ENCODE measurements at places on chromosomes 11 and 22.

GRCh38 chr11:104967534-104968354 is 630 bp downstream of the CASP4 start:
- DNase-seq: no peak

DNA sequence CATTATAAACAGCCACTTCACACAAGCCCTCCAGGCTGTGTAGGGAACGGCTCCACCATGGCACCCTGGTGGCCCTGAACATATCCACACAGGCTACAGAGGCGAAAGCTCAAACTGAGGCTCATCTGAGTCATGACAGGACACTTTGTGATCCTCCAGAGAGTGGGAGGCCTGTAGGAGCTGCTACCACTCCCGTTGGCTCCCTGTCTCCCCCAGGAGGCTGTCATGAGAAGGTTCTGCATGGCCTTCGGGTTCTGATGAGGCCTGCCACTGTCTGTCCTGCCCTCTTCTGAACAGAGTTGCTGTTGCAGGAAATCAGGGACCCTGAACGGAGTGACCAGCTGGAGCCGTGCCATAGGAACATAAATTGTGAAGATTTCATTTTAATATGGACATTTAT is 23.8 kb upstream of the ALDH3B2 start:
- no peak for DNase-seq

GRCh38 chr22:36409911-36410756 is 22.4 kb upstream of the MYH9 start:
- DNase-seq: peak; percentile 68

GRCh38 chr22:37258005-37258752 is 14.1 kb upstream of the RAC2 start:
- no peak for DNase-seq

GRCh38 chr11:4496557-4497248 is 14.3 kb downstream of the OR52K1 start:
- DNase-seq: no peak

DNA sequence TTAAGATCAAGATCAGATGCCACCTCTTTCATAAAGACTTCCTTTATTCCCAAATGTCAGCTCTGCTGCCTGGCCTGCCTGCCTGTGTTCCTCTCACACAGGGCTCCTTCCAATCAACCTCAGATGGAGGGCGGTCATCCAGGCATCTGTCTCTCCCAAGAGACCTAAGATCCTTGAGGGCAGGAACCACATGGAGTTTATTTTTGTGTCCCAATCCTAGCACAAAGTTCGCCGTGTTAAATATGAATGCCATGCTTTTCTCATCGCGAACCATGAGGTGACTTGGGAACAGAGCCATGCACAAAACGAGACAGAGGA is 72.7 kb upstream of the ARFGAP3 start:
- no peak for DNase-seq

- no peak for DNase-seq
Measured at GRCh38 chr22:35752006-35752862, 34.6 kb downstream of the APOL5 start.

DNA sequence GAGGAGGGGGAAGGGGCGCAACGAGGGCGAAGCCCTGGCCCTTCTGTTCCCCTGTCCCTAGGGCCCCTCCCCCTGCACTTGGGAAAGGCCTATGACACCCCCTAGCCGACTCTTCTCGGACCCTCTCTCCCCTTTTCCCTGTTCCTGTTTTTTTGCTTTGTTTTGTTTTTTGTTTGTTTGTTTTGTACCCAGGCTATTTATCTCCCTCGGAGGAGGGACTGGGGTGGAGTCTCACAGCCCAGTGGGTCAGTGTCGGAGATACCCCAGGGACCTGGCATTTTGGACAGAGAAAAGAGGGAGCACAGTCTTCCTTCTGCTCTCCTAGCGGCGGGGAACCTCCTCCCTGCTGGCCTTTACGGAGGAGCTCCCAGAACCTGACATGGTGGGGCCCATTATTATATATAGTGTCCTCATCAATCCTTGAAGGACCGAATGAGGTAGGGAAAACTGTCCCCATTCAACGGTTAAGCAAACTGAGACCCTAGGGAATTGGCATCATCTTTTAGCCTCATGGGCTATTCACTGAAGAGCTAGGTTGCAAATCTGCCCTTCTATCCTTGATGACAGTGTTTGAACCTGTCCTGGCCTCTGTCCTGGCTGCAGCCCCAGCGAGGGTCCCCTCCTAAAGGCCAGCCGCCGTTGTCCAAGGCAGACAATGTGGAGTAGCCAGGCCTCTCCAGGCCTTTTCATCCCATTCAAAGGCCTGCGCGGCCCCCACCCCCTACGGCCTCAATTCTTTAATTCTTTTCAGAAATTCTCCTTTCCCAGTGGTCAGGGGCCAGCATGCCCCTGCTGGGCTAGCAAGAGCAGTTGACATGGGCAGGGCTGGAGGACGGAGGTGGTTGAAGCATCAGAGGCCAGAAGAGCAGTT is 911 bp downstream of the EMID1 start:
- no peak for DNase-seq

GRCh38 chr11:93905384-93905783 is 55.0 kb upstream of the VSTM5 start:
- DNase-seq: no peak

DNA sequence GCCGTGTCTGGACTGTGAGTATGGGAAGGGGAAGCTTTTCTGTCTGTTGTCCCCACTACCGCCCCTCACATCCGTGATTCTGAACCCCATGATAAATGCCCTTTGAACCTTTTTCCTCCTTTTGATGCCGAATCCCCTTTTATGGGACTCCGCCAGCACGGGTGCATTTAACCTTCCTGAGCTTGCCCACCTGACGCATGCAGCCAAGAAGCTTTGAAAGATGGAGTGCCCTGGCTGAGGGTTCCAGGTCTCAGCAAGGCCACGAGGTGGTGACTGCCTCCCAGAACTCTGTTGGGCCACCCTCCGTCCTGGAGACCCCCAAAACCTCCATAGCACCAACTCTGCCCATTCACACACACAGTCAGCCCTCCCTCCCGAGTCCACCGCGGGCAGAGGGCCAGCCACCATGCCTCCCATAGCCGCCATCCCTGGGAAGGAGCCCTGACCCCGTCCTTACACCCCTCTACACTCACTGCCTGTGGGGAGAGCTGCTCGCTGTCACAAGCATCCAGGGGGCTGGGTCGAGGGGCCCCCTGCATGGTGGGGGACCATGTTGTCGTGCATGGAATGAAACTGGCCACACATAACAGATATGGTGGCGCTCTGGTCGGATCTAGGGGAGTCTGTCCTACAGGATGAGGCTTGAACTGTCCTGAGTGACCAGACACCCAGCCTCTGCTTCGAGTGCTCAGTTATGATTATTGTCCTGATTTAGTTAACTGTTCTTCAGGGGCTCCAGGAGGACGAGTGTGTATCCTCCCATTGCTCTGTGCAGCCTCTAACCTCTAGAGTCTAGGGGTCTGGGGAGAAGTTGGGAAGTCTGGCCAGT is 822 bp upstream of the COMT start:
- DNase-seq: no peak

DNA sequence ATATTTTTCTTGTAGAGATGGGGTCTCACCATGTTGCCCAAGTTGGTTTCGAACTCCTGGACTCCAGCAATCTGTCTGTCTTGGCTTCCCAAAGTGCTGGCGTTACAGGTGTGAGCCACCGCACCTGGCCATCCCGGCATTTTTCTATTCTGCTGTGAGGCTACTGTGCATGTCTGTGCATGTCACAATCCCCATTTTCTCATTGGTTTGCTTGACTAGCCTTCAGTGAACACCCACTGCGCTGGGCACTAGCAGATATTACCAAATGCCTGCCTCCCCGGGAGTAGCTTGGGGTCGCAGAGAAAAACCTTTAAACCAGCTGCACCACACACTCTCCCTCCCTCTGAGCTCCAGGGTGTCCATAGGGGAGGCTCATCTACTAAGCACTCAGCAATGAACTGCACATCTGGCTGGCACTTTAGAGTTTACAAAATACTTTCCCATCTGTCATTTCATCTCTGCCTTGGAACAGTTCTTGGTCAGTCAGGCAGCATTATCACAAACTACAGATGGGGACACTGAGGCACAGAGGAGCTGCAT is 4.9 kb downstream of the CSNK1E start:
- DNase-seq: no peak

GRCh38 chr22:27845644-27846043 is 44.1 kb upstream of the MN1 start:
- no peak for DNase-seq

DNA sequence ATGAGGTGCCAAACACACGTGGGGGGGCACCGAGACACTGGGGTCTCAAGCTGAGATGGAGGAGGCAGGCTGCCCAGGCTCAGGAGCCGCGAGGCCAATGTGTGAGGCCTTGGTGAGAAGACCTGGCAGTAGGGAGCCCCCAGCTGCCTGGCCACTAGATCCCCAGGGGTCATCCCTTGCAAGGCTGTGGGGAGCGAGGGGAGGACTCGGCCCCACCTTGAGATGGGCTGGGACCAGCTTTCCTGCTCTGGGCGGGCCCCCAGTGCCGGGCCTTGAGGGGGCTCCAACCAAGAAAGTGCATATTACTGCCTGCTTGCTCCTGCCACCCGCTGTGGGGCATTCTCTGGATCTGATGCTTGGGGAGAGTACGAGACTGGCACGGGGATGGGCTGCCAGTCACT is 107.0 kb downstream of the CTTN start:
- DNase-seq: no peak

- DNase-seq: peak; percentile 19
Measured at GRCh38 chr11:3092603-3093141, 35.4 kb upstream of the CARS1 start.

- no peak for DNase-seq
Measured at GRCh38 chr11:119062779-119063178, 4.8 kb upstream of the VPS11 start.

- no peak for DNase-seq
Measured at GRCh38 chr11:9182180-9182871, 82.8 kb downstream of the DENND5A start.

DNA sequence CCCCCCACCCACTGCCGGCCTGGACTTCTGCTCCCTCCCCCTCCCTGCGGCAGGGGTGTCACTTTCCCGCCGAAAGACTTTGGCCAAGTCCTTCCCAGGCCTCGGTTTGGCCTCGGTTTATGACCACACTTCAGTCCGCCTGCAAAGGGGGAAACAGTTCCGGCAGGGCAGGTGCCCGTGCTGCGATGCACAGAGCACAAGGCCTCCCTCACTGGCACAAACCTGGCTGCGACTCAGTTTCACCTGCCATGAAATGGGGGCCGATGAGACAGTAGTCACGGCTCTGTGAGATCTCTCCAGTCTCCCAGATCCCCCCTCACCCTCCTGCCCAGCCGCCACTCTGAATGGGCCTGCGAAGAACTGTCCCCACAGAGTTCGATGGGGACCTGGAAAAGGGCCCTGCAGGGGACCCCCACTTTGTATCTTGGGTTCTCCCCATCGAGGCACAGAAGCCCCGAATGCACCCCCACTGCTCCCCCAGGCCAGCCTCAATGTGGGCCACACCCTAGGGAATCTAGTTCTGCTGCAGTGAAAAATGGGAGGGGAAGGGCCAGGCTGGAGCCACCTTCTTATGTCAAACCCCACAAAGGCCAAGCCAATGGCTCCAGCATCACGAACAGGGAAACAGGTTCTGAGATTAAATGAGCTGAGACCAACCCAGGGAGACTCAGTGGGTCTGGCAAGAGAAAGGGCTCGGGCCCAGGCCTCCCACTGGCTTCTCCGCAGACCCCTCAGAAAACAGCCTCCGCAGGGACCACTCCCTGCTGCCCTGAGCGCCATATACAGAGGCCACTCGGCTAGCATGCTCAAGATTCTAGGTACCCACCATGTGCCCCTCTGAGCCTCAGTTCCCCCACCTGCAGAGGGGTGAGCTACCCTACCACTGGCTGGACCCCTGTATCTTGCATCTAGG is 29.0 kb downstream of the ARVCF start:
- DNase-seq: no peak

GRCh38 chr11:1373536-1374214 is 16.1 kb upstream of the BRSK2 start:
- DNase-seq: no peak

GRCh38 chr11:110311783-110312579 is 15.6 kb upstream of the RDX start:
- DNase-seq: no peak

DNA sequence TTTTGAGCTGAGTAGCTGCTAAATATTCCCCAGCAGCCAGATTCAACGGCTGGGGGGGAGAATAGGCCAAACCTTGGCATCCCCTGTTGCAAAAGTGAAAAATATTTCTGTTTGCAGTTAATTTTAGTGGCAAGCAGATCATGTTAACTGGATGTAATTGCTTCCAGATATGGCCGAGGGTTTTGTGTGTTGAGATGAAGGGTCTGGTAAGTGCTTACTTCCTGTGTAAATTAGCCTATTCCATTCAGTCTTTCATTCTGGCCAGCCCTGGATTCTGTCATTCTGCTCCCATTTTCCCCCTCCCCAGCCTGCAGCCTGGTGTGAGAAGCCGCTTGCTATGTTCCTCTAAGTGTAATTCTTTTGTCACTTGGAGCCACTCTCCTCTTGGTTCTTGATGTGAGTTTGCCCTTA is 17.4 kb downstream of the ZBTB16 start:
- DNase-seq: no peak

DNA sequence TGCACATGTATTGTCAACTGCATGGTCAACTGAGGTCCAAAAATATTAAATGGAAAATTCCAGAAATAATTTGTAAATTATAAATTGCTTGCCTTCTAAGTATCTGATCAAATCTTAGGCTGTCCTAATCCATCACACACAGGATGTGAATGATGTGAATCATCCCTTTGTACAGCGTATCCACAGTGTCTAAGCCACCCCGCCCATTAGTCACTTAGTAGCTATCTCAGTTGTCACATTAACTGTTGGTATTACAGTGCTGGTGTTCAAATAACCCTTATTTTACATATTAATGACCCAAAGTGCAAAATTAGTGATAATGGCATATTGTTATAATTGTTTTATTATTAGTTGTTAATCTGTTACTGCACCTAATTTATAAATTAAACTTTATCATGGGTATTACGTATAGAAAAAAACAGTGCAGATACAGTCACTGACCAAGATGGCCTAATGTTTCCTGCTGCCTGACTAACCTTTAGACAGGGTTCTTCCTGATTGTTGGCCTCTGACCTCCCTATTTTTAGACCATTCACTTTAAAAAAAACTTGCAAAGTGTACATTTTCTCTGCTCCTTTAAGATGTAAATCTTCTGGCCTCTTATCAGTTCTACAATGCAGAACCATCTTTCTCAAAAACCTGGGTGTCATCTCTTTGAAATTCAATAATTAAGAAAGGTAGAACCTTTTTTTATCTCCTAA is 2.9 kb upstream of the SVIP start:
- no peak for DNase-seq

- DNase-seq: no peak
Measured at GRCh38 chr11:37710031-37710430, 1112.0 kb upstream of the RAG2 start.

DNA sequence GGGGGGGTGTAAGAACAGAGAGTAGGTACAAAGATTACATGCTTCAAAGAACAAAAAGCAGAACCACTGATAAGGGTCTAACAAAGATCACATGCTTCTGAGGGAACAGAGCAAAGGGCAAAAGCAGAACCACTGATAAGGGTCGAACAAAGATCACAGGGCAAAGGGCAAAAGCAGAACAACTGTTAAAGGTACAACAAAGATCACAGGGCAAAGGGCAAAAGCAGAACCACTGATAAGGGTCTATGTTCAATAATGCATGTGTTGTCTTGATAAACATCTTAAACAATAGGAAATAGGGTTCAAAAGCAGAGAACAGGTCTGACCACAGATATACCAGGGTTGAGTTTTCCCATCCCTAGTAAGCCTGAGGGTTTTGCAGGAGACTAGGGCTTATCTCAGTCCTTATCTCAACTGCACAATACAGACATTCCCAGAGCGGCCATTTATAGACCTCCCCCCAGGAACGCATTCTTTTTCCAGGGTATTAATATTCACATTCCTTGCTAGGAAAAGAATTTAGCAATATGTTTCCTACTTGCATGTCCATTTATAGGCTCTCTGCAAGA is 81.9 kb upstream of the PGR start:
- DNase-seq: no peak

Measured in GM12891 (cell line).